Vagina (tissue), 2 donors: ENCODE measurements at places on chromosomes 1 and 21.

DNA sequence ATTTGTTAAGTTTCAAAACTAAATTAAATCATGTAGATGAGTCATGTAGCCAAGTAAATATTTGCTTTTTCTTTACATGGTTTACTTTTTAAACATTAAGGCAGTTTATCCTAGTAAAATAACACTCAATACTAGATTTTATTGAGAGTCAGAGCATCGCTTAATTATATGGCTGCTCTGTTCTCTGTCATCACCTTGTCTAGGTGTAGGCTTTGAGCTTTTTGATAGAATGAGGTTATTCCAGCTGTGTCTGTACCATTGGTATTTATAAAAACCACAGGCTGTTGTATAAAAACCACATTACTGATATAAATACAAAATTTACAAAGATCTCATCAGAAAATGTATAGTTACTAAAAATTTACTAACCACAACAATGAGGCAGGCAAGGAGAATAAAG, 42.5 kb upstream of the GPR52 start:
- H3K4me3 ChIP-seq, result no peak overlapping the region
- no peaks in the 10 kb centered on the region for H3K36me3 ChIP-seq
- no peaks in the 10 kb centered on the region for H3K27me3 ChIP-seq
- no peak for DNase-seq

GRCh38 chr21:44006656-44007055, 5.5 kb upstream of the TRAPPC10 start:
- no peak for DNase-seq
- peaks cover 23% of the 10 kb centered on the region for H3K4me1 ChIP-seq
- H3K36me3 ChIP-seq, result no peaks in the 10 kb centered on the region
- H3K4me3 ChIP-seq, result no peak overlapping the region
- H3K27me3 ChIP-seq, result no peaks in the 10 kb centered on the region
- H3K27ac ChIP-seq, result peak overlapping the region; percentile 78

- H3K36me3 ChIP-seq, result no peaks in the 10 kb centered on the region
- no peak overlapping the region for H3K4me3 ChIP-seq
- H3K4me1 ChIP-seq, result no peaks in the 10 kb centered on the region
These were observed 45.4 kb upstream of the TARDBP start for GRCh38 chr1:10967090-10967489.

DNA sequence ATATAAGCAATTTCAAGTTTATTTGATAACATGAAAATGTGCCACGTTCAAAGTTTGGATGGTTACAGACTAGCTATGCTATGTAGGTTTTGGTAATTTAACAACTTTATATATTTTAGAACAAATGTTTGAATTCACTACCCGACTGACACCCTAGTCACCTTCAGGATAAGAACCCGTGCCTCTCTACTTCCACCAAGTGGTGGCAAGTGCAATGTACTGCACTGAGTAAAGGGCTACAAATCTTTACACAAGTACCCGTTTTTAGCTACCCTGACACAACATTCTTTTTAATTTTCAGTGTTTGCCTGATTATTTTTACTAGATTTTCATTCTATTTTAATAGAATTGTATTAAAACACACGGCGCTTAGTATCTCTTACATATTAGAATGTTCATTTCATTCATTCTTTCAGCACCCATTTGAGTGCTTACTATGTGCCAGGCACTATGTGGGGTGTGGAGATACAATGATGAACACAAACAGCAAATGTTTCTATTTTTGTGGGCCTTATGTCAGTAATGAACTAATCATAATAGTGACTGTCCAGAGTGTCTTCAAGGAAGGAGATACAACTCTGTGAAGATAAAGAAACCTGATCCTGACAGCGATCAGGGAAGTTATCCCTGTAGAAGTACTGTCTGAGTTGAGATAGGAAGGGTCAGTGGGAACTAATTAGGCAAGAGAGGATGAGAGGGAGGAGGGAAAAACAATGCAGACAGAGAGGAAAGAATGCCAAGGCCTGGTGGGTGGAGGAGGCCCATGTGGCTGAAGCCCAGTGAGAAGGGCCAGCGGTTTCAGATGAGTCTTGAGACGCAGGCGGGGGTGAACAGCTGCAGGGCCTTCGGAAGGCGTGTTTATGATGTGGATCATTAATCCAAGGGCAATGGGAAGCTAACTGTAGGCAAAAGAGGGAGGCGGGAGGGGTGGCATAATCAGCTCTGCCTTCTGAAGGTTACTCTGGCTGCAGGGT, 3.8 kb downstream of the LCA5L start:
- H3K4me3 ChIP-seq, result no peak overlapping the region
- H3K27ac ChIP-seq, result no peak overlapping the region
- DNase-seq, result no peak
- peaks cover 13% of the 10 kb centered on the region for H3K4me1 ChIP-seq
- H3K36me3 ChIP-seq, result no peaks in the 10 kb centered on the region
- no peaks in the 10 kb centered on the region for H3K27me3 ChIP-seq

DNA sequence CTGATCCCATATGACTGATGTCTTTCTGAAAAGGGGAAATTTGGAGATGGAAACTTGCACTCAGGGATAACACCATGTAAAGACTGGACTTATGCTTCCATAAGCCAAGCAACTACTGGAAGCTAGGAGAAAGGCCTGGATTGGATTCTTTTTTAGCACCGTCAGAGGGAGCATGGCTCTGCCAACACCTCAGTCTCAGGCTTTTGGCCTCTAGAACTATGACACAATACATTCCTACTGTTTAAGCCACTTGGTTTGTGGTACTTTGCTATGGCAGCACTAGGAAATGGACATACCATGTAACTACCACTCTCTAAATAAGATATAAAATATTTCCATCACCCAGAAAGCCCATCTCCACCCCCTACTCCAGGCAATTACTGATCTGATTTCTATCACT, 139.7 kb downstream of the CYYR1 start:
- no peaks in the 10 kb centered on the region for H3K36me3 ChIP-seq
- no peaks in the 10 kb centered on the region for H3K27me3 ChIP-seq
- H3K4me1 ChIP-seq, result no peaks in the 10 kb centered on the region
- H3K27ac ChIP-seq, result no peak overlapping the region
- no peak for DNase-seq
- no peak overlapping the region for H3K4me3 ChIP-seq

DNA sequence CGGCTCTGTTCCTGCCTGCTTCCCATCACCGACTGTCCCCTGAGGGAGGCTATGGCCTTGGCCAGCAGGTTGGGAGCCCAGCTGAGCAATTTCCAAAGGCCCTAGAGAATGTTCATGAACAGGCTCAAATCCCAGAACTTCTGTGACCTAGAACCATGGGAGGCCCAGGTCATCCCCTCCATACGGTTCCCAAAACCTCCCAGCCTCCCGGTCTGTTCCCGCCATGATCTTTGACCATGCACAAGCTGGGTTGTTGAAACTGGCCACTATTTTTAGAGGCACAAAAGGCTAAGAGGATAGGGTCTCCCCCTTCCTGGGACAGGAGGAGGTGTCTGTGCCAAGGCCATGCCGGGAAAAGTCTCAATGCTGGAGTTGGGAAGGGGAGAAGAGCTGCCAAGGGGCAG, 27.5 kb downstream of the EPHA2 start:
- peaks cover 44% of the 10 kb centered on the region for H3K36me3 ChIP-seq
- H3K4me1 ChIP-seq, result peaks cover 22% of the 10 kb centered on the region
- no peaks in the 10 kb centered on the region for H3K27me3 ChIP-seq
- peak overlapping the region; percentile 34 for H3K27ac ChIP-seq

GRCh38 chr1:119896303-119896702, at the start of gene ADAM30:
TSS of gene ADAM30 (minus strand) at chr1:119896515. CDS start at chr1:119896336, 179 bp downstream.
- H3K4me1 ChIP-seq, result no peaks in the 10 kb centered on the region
- no peak for DNase-seq
- no peak within 1 kb of the TSS for H3K27ac ChIP-seq

- no peaks in the 10 kb centered on the region for H3K36me3 ChIP-seq
- no peaks in the 10 kb centered on the region for H3K27me3 ChIP-seq
- no peaks in the 10 kb centered on the region for H3K4me1 ChIP-seq
- no peak overlapping the region for H3K27ac ChIP-seq
- no peak for DNase-seq
These were observed 349.3 kb downstream of the RGS7 start for GRCh38 chr1:241007668-241008067.

- DNase-seq, result no peak
- H3K27me3 ChIP-seq, result no peaks in the 10 kb centered on the region
- no peak overlapping the region for H3K4me3 ChIP-seq
- H3K27ac ChIP-seq, result no peak overlapping the region
These were observed 138.4 kb downstream of the NEK7 start for GRCh38 chr1:198295225-198295624.

- H3K36me3 ChIP-seq, result no peaks in the 10 kb centered on the region
These were observed 104.6 kb upstream of the LBR start for GRCh38 chr1:225532240-225532944.

GRCh38 chr1:935751-936231, 12.1 kb downstream of the SAMD11 start:
- no peak overlapping the region for H3K4me3 ChIP-seq
- no peaks in the 10 kb centered on the region for H3K27me3 ChIP-seq
- H3K36me3 ChIP-seq, result no peaks in the 10 kb centered on the region
- no peak overlapping the region for H3K27ac ChIP-seq
- peaks cover 23% of the 10 kb centered on the region for H3K4me1 ChIP-seq

DNA sequence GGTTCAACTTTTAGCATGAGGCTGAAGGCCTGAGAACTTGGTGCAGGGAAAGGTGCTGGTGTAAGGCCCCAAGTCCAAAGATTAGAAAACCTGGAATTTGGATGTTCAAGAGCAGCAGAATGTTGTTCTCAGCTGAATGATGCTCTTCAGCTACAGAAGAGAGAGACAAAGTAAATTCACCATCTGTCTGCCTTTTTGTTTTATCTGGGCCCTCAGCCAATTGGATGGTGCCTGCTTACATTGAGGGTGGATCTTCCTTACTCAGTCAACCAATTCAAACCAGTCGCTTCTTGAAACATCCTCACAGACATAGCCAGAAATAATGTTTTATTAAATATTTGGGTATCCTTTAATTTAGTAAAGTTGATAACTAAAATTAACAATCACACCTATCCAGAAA, 748.2 kb upstream of the ADAMTS5 start:
- no peaks in the 10 kb centered on the region for H3K4me1 ChIP-seq
- no peak overlapping the region for H3K4me3 ChIP-seq
- no peaks in the 10 kb centered on the region for H3K36me3 ChIP-seq
- H3K27me3 ChIP-seq, result no peaks in the 10 kb centered on the region
- no peak for DNase-seq
- H3K27ac ChIP-seq, result no peak overlapping the region

DNA sequence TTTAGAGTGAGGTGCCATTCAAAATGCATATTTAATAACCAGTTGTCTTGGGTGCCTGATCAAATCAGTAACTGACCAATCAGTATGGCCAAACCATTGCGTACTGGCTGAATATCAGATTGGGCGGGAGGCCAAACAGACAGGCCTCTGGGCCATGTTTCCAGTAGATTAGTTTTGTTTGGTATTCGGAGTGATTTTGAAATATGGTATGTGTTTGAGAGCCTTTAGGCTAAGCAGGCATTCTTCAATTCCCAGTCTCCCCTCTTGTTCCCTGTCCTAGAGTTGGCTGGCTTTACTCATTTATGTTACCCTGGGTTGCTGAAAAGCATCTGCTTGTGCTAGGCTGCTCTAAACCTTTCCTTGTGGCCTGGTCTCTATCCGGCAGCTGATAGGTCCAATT, 80.1 kb downstream of the BACH1 start:
- no peaks in the 10 kb centered on the region for H3K4me1 ChIP-seq
- no peak for DNase-seq
- H3K4me3 ChIP-seq, result no peak overlapping the region
- no peak overlapping the region for H3K27ac ChIP-seq
- no peaks in the 10 kb centered on the region for H3K27me3 ChIP-seq
- H3K36me3 ChIP-seq, result no peaks in the 10 kb centered on the region

GRCh38 chr1:25021591-25022215, 91.6 kb upstream of the RUNX3 start:
- H3K4me1 ChIP-seq, result peaks cover 11% of the 10 kb centered on the region
- no peak overlapping the region for H3K4me3 ChIP-seq
- H3K36me3 ChIP-seq, result no peaks in the 10 kb centered on the region
- DNase-seq, result no peak

DNA sequence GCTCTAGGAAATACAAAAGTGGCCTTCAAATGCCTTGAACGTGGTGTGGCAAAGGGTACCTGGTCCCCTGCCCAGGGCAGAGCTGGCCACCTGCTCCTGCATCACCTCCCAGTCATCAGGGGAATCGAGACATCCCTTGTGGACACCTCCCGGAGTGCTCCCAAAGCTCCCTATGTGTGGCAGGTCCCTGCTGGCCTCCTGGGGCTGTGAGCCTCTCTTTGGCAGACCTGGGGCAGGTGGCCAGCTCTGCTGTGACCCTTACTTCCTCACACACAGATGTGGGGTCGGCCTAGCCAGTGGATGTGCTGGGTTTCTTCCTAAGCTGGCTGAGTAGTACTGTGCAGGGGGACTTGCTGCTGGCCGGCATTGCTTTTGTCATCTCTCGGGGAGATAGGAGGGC, 86.5 kb downstream of the ITPKB start:
- H3K4me3 ChIP-seq, result no peak overlapping the region
- H3K27me3 ChIP-seq, result no peaks in the 10 kb centered on the region
- peaks cover 54% of the 10 kb centered on the region for H3K4me1 ChIP-seq
